CD4-positive, alpha-beta T cell treated with Interleukin-6 at 100 ng/mL for 8 hours (primary cell): ENCODE measurements at places on chromosomes 3 and 15.
A peak's percentile ranks its signal among the peaks of the same experiment; 100 is the strongest.

- DNase-seq = no peak
Observed at GRCh38 chr3:175495331-175495730, 636.2 kb downstream of the NAALADL2 start.

DNA sequence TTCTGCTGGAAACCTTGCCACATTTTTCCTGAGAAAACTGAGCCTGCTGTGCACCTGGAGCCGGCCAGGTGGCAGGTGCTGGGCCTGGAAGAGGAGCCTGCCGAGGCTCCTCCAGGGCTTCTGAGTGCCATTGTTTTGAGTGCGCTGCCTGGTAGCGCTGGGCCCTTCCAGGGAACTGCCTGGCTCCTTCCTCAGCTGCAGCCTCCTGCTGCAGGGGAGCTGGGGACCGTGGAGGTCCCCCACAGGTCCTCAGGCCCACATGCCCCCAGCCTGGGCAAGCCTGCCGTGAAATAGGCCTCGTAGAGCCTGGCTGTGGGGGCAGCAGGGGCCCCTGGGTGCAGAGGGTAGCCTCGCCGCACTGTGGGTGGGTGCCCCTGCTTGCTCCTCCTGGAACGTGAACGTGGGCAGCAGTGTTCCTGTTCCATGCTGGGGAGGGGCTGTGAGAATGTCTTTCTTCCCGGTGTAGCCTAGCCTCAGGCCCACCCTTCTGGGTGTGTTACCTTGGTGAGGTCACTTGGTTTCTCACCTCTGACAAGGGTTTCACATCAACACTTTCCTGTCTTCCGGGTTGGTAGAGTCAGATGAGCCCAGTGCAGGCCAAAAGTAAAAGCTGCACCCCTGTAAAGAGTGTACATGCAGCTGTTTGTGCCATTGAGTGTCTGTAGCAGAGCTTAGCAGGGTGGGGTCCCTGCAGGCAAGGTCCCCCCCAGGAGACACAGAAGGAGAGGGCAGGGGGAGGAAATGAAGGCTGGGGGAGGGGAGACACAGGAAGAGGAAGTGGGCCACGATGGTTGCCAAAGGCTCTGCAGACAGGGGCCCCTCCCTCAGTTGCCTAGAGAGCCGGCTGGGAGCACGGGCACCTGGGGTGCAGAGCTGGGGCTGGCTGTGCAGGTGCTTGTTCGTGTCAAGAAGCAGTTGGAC, 34.5 kb downstream of the KLF13 start:
- DNase-seq = peak; percentile 94

DNA sequence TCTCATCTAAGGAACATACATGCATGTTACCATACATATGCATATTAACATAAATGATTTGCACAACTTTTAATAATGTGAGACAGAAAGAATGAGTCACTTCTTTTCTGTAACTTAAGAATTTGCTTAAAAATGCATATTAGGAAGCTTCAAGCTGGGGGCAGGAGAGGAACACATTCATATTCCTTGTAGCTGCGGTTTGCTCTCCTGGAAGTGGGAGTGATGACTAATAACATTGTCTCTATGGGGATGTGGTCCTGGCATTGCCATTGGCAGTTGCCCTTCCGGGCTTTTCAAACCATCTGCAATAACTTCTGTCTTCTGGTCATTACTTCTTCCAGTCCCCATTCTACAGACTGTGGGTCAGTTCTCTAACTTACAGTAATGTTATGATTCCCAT, 15.6 kb downstream of the CHST2 start:
- DNase-seq = no peak

DNA sequence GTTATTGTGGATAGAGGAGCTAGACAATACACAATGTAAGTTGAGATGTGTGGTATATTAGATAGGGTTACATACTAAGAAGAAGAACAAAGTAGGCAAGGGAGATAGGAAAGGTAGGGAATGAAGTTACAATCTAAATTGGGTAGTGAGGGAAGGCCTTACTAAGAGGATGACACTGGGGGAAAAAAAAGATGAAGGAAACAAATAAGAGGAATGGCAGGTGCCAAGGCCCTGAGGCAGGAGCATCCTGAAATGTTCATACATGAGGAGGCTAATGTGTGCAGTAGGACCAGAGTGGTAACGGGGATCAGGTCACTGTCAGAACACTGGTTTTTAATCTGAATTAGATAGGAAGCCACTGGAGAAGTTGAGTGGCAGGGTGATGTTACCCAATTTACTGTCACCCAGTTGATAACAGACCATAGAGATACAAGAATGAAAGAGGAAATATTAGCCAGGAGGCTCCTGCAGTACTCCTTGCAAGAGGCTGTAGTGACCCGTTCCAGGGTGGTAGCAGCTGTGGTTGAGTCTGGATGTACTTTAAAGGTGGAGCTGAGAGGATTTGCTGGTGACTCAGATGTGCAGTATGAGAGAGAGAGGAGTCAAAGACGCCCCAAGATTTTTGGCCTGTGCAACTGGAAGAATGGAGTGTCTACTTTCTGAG, 14.4 kb downstream of the RTP1 start:
- no peak for DNase-seq

- no peak for DNase-seq
Observed at GRCh38 chr3:188931036-188931435, 240.7 kb upstream of the TPRG1 start.

DNA sequence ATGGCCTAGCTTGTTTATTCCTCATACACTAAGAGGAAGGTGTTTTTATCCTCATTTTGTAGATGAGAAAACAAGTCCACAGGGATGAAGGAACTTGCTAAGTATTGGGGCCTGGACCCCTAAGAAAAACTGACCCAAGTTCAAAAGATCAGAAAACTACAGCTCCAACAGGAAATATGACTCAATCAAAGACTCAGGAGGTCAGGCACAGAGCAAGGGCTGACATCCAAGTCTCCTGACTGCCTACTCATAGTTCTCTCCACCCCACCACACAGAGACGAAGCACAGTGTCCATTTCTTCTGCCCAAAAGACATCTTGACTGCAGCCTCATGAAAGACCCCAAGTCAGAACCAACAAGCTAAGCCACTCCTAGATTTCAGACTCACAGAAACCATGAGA, 26.9 kb upstream of the TPM1 start:
- DNase-seq = no peak

DNA sequence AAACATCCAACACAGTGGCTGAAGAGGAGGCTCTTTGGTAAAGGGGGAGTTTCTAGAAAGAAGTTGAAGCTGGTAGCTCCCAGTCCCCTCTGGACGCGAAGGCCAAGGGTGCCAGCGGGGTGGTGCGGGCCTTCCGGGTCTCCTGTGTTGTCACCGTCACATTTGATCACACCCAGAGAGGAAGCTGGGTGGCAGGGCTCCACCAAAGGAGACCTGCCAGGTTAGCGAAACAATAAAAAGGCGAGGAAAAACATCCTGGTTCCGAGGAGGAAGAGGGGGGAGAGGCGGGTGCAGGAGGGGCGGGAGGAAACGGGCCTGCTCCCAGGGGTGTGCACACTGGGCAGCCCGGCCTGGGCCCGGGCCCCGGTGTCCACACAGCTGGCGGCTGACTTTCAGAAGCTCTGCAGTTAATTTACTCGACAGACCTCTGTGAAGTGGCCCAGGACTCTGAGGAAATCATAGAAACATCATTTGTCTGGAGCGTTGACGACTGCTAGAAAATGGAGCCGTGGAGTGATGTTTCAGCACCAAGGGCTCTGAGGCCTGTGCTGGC, 12.1 kb downstream of the HEG1 start:
- no peak for DNase-seq

DNA sequence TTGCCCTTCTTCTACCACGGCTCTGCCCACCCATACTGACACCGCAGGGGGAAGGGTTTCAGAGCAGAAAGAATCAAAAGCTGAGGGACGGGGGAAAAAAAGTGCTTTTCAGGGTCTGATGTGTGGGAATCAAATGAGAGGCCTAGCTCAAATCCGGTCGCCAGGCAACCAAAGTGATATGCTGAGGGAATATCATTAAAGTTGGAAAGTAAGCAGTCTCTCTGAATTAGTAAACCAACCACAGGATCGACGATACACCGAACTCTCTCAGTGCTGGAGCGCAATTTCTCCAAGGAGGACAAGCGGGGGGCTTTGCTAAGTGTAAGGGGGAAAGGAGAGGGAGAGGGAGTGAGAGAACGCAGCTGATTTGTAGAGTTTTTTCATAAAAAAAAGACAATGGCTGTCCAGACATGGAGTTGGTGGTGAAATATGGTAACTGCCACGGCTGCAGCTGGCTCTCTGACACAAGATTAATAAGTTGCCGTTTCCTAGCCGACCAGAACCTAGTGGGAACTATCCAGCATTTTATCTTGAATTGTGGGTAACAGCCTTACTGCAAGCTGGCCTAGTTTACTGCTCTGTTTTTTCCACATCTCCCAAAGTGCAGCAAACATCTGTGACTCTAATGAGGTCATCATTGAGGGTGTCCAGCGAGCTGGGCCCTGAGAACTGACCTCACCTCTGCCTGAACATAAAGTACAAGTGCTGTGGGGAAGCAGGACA, 530.2 kb downstream of the SOX2 start:
- DNase-seq = no peak

GRCh38 chr3:185087419-185087818, 65.4 kb downstream of the C3orf70 start:
- no peak for DNase-seq

DNA sequence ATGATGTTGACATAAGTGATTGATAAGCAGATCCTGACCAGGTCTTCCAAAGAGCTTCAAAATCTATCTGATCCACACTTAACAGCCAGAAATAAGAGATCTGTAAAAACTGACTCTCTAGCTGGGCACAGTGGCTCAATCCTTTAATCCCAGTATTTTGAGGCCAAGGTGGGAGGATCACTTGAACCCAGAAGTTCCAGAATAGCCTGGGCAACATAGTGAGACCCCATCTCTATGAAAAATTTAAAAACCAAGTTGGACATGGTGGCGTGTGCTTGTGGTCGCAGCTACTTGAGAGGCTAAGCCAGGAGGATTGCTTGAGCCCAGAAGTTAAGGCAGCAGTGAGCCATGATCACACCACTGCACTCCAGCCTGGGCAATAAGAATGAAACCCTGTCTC, 43.6 kb downstream of the PIGB start:
- no peak for DNase-seq

- DNase-seq = no peak
Observed at GRCh38 chr3:108114423-108115065, 23.7 kb upstream of the CD47 start.

DNA sequence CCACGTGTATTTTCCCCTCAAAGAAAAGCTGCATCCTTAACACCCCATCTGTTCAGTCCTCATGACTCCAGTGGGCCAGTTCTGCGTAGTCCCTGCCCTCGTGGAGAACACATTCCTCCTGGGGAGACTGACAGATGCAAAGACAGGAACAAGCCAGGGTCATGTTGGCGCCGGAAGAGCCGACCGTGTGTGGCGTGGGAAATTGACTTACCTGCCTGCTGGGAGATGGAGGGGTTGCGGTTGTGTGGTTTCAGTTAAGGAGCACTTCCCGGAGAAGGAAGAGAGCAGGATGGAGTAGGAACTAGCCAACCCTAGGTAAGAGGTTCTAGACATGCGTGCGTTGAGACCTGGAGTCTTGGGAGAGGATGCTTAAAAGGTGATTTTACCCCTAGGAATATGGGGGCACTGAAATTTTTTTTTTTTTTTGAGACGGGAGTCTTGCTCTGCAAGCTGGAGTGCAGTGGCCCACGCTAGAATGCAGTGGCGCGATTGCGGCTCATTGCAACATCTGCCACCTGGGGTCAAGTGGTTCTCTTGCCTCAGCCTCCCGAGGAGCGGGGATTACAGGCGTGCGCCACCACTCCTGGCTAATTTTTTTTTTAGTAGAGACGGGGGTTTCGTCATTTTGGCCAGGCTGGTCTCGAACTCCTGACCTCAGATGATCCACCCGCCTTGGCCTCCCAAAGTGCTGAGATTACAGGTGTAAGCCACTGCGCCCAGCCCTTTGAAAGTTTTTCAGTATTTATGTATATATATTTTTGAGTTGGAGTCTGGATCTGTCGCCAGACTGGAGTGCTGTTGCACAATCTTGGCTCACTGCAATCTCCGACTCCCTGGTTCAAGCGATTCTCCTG, 1.4 kb downstream of the VHL start:
- no peak for DNase-seq

DNA sequence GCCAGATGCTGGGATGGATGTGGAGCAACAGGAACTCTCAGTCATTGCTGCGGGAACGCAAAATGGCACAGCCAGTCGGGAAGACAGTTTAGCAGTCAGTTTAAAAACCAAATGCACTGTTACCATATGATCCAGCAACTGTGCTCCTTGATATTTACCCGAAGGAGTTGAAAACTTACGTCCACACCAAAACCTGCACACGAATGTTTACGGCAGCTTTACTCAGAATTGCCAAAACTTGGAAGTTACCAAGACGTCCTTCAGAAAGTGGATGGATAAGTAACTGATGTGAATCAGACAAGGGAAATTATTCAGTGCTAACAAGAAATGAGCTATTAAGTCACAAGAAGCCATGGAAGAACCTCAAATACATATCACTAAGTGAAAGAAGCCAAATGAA, 36.1 kb upstream of the SLC41A3 start:
- DNase-seq = no peak

- no peak for DNase-seq
Observed at GRCh38 chr15:56982987-56983386, 64.5 kb downstream of the TCF12 start.

DNA sequence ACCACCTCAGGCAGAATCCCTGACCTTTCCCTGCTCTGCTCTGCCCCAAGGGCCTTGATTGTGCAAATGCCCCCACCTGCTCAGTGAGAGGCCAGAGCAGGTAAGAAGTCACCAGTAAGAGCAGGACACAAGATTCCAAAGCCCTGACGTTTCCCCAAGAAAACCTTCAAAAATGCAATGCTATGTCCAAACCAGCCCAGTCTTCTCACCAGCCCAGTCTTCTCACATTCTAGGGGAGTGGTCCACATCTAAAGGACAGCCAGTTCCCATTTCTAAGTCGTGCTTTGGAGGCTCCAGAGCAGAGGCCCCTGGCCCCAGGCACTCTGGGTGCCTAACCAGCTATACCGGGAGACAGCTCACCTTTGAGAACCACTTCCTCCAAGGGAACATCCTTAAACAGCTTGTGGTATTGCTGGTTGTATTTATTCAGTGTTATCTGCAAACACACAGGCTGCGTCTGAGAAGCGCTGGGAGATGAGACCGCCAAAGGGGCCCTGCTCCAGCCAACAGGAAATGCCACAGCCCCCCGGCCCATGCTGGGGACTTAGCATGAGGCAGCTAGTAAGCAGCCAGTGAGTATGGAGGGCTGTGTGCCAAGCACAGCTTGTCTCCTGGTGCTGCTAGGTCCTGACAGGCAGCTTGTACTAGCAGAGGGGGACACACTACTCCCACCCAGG, 29.3 kb downstream of the GRAMD2A start:
- DNase-seq = no peak

DNA sequence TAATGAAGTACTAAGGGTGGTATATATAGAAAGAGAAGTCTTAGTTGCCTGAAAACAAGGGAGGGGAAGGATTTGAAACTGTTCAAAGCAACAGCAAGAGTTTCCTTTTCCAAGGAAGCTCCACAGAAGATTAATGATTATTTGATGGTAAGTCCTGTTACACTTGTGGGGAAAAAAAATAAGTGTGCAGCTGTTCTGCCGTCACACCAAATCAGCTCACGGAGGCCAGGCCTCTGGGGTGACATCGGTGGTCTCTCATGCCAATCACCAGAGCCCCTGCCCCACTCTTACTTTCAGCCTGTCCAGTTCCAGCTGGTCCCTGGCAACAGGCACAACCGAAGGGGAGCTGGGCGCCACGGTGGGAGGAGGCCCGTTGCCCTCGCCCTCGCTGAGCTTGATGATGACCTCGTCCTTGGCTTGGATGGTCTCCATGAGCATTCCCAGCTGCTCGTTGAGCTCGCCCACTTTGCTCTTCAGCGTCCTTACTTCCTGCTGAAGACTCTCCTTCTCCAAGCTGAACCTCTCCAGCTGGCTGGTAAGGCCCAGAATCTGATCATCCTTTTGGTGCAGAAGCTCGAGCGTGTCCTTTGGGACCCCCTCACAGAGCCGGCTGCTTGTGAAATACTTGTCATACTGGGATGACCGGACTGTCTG, 53.5 kb downstream of the TBC1D2B start:
- no peak for DNase-seq
